ENCODE measurements at places on chromosomes 2 and 18. TPM values are rescaled to one million over a fixed set of nuclear protein-coding genes. Genes with fewer than 3 reads are reported as not detected.

FAM237A gene
- not detected for total RNA-seq

SPEG gene
- total RNA-seq = 40.8 TPM

GPR35 gene
- total RNA-seq = 0.39 TPM

ABCB11 gene
- total RNA-seq = not detected

SMAD7 gene
- total RNA-seq = 49.5 TPM

HOXD8 gene
- not detected for total RNA-seq

ATG16L1 gene
- total RNA-seq = 33.8 TPM

UPP2 gene
- total RNA-seq = not detected

SULT1C4 gene
- not detected for total RNA-seq

SIGLEC15 gene
- not detected for total RNA-seq

PPP1R1C gene
- total RNA-seq = 5.5 TPM

SLC25A12 gene
- total RNA-seq = 8.2 TPM

TMEM247 gene
- not detected for total RNA-seq

GPR45 gene
- total RNA-seq = not detected

C2orf92 gene
- total RNA-seq = 9.0 TPM

ANKRD29 gene
- total RNA-seq = 0.11 TPM

SEC11C gene
- 19.5 TPM for total RNA-seq

TUBA3E gene
- total RNA-seq = 0.22 TPM

YWHAQ gene
- 614 TPM for total RNA-seq

EFHD1 gene
- total RNA-seq = 3.8 TPM

CHRND gene
- not detected for total RNA-seq

PKDCC gene
- total RNA-seq = 1.1 TPM

PAX8 gene
- 1.6 TPM for total RNA-seq

HOXD10 gene
- not detected for total RNA-seq

SCN3A gene
- not detected for total RNA-seq

NDC80 gene
- total RNA-seq = 6.3 TPM

CFAP221 gene
- total RNA-seq = not detected

LINC00305 gene
- not detected for total RNA-seq

CHST9 gene
- total RNA-seq = not detected

ACTG2 gene
- total RNA-seq = 0.39 TPM

NDUFAF7 gene
- 9.8 TPM for total RNA-seq
